ENCODE measurements at places on chromosomes 7 and 10.

- DNase-seq, result no peak
Observed at GRCh38 chr10:98194633-98195032, 60.2 kb downstream of the R3HCC1L start.

DNA sequence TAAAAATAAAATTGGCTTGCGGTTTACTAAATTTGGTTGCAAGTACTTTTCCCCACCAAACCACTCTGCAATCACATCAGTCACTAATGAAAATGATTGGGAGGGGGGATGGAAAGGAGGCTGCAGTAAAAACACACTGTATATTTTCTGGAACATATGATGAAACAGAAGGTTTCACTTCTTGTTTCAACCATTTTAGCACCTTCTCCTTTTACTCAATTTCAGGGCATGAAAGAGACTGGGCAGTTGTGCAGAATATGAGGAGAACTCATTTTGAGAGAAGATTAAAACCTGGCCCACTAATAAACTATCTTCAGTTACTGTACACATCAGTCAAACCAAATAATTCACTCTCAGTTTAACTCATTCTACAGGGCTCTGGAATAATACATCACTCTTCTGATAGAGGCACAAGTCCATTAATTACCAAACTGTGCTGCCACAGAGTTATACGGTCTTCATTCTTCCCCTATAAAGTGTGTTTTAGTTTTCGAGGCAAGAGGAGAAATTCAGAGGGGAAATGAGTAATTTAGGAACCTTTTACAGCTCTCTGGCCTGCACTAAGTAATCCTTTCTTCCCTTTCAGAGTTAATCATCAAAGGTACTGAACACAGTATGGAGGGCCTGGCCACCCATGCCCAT, 25.5 kb downstream of the JAZF1 start:
- no peak for DNase-seq

DNA sequence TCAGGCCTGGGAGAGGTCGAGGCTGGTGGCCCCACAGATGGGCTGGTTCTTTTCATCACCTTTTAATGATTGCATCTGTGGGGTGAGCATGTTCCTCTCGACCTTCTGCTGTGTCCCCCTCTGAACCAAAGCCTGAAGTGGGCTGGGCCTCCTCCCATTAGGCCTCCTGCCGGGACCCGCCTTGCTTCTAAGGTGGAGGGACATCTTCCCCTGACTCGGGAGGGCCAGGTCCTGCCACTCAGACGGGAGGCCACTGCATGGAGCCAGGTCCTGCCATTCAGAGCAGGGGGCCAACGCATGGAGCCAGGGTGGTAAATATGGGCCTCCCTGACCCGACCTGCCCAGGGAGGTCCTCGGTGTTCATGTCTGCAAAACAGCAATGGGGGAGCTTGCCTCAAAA, 188.4 kb downstream of the EBF3 start:
- DNase-seq, result no peak

DNA sequence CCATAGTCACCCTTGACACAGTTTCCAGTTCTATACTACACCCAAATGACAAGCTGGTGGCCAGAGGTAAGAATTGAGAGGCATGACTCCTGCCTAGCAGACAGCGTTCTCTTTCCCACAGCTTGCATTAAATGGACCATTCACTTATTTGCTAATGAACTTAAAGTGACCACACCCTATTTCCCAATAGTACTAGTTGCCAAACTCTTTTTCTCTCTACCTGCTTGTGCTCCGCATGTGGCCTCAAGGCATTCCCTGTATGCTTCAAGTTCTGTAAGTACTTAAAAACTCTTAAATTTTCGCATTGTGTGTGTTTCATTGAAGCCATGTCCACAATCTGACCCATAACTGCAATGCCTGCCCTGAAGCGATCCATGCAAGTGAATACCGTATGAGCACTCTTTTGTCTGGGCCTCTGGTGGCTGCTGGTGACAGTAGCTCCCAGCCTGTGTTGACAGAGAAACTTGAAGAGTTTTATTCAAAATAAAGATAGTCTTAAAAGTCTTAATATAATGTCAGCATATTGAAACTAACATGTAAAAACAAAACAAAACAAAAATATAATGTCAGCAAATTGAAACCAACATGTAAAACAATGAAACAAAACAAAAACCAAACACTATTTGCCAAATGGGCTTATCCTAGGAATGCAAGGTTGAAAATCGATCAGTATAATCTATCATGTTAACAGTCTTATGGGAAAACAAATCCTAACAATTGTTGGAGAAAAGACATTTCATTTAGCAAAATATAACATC, 73.6 kb downstream of the CCSER2 start:
- no peak for DNase-seq

DNA sequence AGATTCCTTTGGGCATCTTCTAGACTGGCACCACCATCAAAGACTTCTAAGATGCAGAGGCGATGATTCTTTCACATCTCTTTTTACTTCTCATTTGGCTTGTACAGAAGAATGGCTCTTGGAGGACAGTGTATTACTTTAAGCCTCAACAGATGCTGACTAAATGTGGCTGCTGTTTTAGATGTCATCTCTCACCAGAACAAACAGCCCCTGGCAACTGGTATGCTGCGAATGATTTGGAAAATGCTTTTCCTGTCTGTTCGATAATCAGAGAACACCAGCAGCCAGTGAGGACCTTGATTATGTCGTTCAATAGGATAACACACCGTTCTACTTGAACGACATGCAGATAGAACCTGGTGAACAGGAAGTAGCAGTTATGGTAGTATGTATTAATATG, 131.8 kb downstream of the RNF216 start:
- no peak for DNase-seq
